ENCODE measurements at places on chromosomes 2 and 18.

DNA sequence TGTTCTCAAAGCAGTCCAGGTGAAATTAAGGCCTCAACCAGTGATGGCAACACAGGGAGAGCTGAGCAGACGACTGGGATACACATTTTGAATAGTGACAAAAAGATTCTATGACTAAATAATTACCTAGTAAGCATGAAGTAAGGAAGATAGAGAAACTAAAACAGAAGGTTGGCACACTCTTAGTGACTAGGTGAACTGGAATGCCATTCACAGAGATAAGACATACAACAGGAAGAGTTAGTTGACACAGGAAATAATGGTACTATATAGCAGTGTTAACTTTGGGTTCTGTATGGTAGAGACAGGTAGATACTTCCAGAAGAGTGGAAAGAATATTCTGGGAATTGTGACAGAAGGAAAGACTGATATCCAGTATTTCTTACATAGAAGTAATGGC is 181.8 kb upstream of the NT5C1B start:
- no peak for DNase-seq

DNA sequence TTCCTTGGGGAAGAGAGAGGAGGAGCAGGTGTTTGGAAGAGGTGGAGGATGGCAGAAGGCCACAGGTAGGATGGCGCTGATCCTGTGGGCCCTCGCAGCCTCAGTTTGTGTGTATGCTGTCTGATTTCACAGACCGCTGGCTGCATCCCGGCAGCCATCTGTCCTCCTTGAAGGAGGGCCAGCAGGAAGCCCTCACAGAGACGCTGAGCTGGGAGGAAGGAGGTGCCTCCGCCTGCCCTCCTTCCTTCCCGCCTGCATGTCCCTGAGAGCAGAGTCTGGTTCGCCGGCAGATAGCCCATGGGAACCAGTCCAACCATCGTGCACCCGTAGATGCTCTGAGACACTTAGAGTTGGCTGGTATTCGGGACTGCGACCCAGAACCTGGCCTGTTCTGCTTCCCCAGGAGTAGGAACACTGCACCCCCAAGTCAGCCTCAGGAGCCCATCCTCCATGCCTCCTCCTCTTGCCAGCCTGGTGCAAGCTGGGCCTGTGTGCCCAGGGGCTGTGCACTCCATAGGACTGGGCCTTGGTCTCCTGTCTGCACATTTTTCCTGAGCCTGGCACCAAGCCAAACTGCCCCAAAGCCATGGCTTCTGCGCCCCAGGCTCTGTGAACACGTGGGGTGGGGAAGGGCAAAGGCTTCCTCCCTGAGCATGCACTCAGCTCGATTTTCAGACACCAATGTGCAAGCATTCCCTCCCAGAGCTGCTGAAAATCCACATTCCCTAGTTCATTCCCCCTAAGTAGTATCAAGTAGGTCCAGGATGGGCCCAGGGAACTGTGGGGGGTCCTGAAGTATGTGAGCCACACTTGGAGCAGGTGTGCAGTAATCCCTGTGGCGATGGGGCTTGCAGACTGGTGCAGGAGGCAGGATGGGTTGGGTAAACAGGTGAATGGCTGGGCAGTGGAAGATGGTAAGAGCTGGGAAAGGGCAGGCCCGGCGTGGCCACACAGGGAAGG is 115.6 kb downstream of the SEPTIN10 start:
- no peak for DNase-seq

DNA sequence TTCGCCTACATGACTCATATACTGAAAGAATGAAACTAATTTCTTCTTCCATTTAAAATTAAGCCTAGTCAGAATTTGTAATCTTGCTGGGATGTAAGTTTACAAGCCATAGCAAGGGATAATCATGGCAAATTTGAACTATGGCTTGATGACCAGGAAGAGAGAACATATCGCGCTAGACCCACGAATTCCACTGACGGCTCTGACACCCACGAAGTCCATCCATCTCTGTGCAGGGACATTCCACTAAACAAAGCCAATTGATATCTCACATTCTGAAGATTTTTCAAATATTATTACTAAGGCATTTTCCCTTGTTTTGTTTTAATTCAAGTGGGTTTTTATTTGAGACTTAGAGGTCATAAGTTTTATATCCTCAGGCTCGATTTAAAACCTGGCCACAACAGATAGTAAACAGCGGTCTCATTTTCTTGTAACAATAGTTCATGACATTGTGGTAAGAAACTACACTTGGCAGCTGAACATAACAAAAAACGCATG is 113.0 kb downstream of the QPCT start:
- no peak for DNase-seq

GRCh38 chr2:151842830-151843690 is 14.8 kb upstream of the ARL5A start:
- no peak for DNase-seq

DNA sequence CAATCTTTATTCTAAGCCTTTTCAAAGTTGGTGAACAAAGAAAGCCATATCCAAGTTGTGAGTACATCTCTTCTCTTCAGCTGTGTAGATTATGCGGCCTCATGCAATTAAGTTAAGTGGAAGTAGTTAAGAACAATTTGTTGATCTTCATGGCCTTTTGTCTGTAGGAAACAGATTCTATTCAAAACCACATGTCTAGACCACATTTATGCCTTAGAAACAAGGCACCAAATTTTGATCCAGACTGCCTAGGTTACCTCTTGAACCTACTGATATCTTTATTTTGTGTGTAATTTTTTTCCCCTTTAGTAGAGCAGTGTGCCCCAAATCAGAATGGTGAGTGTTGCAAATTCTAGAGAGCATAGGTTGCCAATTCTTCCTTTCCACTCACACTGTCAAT is 101.6 kb upstream of the CERS6 start:
- no peak for DNase-seq

DNA sequence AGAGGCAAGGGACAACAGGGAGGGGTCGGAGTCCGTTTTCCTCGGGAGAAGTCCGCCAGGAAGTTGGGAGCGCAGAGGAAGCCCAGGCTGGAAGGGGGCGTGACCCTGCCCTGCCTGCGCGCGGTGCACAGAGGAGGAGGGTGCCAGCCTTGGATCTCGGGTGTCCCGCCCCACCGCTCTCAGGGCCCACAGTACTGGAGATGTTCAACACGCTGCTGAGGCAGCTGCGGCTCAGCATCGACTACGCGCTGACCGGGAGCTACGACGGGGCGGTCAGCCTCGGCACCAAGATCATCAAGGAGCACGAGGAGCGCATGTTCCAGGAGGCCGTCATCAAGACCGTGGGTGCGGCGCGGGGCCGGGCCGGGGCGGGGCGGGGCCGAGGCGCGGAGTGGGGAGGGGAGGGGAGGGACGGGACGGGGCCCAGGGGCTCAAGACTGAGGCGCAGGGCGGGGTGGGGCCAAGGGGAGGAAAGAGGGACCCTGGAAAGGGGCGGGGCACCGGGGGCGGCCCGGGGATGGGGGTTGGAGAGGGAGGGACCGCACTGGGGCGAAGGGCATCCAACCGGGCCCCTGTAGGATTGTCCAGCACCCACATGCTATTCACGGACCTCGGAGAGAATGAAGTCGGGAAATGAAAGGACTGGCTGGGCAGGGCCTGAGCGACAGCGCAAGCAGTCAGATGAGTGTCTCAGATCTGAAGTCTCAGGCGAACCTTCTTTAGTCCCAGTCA is 36.6 kb downstream of the POMC start:
- DNase-seq: no peak

DNA sequence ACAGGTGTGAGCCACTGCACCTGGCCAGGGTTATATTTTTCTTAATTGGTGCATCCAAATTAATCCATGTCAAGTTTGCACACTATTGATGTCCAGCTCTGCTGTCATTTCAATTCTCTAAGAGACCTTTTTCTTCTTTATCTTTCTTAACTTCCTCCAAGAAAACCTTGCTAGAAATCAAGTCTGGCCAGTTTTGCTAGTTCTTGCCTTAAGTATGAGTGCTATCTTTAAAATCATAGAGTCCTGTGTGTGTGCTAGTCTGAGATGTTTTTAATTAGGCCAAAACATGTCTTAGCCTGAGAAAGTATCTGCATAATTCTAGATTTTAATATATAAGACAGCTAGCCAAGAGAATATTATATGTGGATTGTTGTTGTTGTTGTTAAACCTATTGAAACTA is 56.2 kb upstream of the SLC39A10 start:
- no peak for DNase-seq

DNA sequence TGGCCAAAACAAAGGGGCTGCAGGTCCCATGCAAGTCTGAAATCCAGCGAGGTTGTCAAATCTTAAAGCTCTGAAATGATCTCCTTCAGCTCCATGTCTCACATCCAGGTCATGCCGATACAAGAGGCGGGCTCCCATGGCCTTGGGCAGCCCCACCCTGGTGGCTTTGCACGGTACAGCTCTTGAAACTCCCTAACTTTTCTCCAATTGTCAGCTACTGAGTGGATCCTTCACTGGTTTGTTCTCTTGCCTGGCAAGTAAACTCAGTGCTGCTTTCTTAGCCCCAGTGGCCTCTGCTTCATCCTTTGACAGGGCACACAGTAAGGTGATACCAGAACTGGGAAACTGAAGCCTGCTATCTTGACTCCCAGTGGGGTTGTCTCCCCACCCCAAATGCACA is 26.3 kb downstream of the SERPINB13 start:
- no peak for DNase-seq
